ENCODE measurements at places on chromosomes 3 and 15.

DNA sequence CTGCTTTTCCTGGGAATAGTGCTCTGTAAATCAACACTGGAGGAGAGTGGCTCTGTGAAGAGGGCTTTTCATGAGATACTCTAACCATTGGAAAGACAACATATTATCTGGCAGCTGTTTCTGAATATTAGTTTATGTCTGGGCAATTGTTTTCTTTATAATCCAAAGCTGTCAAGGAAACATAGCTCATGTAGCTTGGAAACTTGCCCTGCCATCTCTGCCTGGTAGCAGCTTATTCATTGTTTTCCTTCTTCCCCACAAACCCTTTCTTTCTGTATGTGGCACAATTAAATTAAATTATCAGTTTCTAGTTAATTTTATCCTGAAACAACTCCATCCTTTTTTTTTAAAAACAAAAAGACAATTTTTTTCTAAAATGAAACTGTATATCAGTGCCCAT, 160.0 kb downstream of the EDEM1 start:
- no peak for DNase-seq

DNA sequence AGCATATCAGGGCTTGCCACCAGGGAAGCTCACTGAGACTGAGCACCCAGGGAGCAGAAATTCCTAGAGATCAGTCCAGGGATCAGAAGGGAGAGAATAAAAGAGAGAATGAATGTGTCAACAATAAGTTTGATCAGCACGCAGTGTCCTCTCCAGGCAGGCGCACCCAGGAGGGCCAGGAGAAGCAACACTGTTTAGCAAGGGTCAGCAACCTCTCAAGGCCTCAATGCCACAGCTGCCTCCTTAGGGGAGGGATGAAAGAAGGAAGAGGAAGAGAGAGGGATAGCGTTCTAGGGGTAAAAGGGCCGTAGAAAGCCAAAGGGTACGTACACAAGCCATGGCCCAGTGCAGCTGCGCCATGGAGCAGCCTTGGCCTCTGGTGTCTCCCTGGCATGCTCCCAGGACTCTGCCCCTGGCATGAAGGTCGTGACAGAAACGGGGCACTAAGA, 399.8 kb downstream of the SHQ1 start:
- DNase-seq = no peak

GRCh38 chr15:92023965-92024364, 170.5 kb downstream of the SLCO3A1 start:
- DNase-seq = no peak

- no peak for DNase-seq
These were observed 12.8 kb upstream of the BNIP2 start for GRCh38 chr15:59701880-59702279.

DNA sequence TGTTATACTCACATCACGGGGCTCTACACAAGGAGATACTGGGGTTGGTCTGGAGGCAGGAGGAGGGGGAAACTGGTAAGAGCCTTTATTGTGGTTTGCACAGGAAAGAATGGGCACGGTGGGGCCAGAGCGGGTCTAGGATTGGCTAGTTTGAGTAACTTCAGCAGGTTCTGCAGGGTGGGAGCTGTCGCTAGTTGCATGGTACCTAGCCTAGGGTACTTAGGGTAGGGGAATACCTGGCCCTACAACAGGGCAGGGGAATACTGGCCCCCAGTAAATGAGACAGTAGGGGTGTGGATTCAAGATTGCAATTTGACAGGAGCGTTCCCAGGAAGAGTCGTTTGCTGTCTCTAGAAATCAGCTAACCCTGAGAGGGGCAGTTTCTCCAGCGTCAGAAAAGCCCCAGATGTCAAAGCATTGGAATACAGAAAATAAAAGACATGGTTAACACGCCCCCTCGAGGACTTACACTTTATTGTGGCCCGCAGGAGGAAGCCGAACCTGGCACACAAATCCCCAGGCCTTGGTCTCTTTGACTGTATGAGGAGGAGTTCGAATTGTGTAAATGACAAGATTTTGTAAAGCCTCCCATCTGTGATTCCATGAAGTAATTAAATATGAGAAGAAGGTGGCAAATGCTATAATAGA, 32.0 kb downstream of the ST8SIA2 start:
- DNase-seq = no peak

DNA sequence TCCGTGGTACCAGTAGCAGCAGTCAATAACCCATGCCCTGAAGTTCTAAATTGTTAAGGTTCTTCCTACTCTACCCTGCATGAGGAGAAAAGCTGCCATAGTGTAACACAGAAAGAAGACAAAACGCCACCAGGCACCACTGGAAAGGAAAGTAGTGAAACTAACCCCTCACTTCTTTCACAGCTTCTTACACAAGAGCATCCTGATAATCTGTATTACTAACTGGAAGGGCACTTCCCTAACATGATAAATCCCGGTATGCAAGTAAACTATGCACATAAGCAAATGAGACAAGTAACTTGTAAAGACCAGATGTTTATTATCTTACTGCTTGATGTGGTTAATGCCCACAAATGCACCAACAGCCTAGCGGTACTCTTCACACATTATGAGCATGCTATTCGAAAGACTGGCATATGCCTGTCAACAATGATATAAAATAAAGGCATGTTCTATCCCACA, 141.3 kb downstream of the ADAM10 start:
- no peak for DNase-seq

GRCh38 chr3:21750080-21750696, 822 bp downstream of the ZNF385D start:
- DNase-seq = no peak

- peak; percentile 49 for DNase-seq
These were observed 4.3 kb upstream of the MTFMT start for GRCh38 chr15:65033659-65034269.

GRCh38 chr15:43414196-43414595, 43.3 kb downstream of the TUBGCP4 start:
- no peak for DNase-seq

DNA sequence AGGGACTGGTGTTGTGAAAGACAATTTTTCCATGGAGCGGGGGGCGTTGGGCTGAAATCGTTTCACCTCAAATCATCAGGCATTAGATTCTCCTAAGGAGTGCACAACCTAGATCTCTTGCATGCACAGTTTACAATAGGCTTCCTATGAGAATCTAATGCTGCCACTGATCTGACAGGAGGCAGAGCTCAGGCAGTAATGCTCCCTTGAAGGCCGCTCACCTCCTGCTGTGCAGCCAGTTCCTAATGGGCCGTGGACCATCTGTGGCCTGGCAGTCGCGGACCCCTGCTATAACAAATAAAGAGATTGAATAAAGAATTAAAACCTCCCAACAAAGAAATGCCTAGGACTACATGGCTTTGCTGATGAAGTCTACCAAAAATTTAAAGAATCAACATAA, 25.3 kb upstream of the ANKRD28 start:
- DNase-seq = no peak

DNA sequence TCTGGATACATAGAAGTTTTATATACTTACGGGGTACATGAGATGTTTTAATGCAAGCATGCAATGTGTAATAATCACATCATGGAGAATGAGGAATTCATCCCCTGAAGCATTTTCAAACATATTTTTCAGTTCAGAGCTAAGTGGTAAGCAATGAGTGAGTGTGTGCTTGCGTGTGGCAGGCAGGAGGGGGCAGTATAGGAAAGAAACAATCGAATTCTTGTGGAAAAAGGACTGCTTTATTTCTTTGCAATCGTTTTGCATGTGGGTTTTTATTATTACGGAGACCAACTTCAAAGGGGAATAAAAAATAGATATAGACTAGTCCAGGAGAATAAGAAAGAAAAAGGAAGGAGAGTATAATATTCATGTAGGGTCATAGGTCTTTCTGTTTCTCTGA, 271.6 kb downstream of the CHL1 start:
- DNase-seq = no peak

GRCh38 chr15:91135201-91136130, 35.4 kb downstream of the SV2B start:
- DNase-seq = no peak

GRCh38 chr15:62624547-62625378, 417.8 kb upstream of the TPM1 start:
- DNase-seq = no peak

GRCh38 chr3:63791974-63792373, 27.1 kb upstream of the C3orf49 start:
- no peak for DNase-seq

GRCh38 chr3:53375019-53375418, 27.7 kb upstream of the DCP1A start:
- peak; percentile 65 for DNase-seq
